ENCODE measurements at places on chromosomes 4 and X.

GRCh38 chr4:20391198-20391597, 139.5 kb downstream of the SLIT2 start:
- no peak for ATAC-seq

- ATAC-seq = no peak
Observed at GRCh38 chr4:87881115-87881514, 48.3 kb downstream of the MEPE start.

GRCh38 chr4:20017777-20018115, 234.0 kb upstream of the SLIT2 start:
- no peak for ATAC-seq

- ATAC-seq = no peak
Observed at GRCh38 chr4:53186714-53187358, 179.0 kb downstream of the SCFD2 start.

- ATAC-seq = peak; percentile 96
Observed at GRCh38 chr4:1192091-1192492, 19.7 kb upstream of the SPON2 start.

DNA sequence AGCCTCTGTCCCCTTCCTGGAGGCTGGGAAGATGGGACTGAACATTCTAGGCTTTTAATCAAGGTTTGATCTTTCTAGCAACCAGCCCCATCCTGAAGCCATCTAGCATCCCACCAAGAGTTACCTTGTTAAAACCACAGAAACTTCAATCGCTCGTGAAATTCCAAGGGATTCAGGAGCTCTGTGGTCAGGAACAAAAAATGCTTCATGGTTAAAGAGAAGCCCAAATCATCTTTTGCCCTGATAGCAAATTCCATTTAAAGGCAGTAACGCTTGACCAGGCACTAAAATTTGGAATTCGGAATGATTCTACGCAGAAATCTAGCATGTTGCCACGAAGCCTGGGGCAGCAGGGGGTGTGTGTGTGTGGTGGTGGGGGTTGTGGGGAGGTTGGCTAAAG, 47.8 kb downstream of the CASP6 start:
- ATAC-seq = no peak

DNA sequence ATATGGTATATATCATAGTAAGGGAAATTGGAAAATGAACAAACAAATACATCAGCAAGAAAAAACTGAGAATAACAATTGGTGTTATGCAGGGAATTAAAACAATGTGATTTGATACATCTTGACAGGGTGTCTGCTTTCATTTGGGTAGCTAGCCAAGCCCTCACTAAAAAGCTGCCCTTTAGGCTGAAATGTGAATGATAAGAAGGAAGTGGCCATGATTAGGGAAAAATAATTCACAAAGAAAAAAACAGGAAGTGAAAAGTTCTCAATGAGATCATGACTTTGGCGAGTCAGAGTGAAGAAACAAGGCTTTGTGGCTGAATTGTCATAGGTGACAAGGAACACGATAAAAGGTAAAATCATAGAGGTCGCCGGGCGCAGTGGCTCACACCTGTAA, 675.8 kb upstream of the SLIT2 start:
- peak; percentile 39 for ATAC-seq
